Activated naive CD4-positive, alpha-beta T cell treated with anti-CD3 and anti-CD28 coated beads, Interleukin-2, amount 50 U/mL, for 72 hours (primary cell): ENCODE measurements at places on chromosomes 6 and 20. TPM values are rescaled to one million over a fixed set of nuclear protein-coding genes. Genes with fewer than 3 reads are reported as not detected.

Gene SAPCD1
- 21.3 TPM for total RNA-seq

Gene UST
- total RNA-seq: 0.46 TPM

Gene SLC52A3
- not detected for total RNA-seq

Gene KIF3B
- total RNA-seq: 37.8 TPM

Gene CDSN
- total RNA-seq: not detected

Gene ETV7
- total RNA-seq: 0.16 TPM

Gene PKIB
- 1.0 TPM for total RNA-seq

Gene EBF4
- 4.0 TPM for total RNA-seq

Gene BCLAF1
- 101 TPM for total RNA-seq

Gene EGFL8
- total RNA-seq: 14.5 TPM

Gene MACROD2
- not detected for total RNA-seq

DNA sequence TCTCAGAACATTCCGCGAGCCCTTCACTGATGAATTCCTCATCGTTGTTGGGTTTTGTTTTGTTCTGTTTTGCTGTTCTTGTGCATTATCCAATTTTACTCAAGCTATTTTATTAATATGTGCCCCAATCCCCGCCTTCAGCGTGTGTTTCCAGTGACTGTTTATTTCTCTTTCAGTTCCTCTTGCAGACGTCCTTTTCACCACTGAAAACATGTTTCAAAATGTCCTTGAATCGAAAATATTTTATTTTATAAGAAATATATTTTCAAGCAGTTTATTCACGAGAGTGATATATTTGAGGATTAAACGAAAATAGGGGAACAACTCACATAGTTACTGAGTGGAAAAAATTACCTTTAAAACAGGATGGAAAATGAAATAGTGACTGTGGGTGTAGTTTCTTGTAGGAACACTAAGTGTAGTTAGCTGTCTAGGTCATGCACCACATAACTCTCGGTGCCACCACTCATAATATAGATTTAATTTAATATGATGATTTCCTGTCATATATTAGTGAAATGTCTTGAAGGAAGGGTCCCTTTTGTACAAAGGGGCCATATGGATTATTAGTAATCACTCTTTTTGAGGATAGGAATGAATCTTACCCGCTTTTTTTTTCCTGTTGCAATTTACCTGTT is 45.3 kb upstream of the HDDC2 start:
- DNase-seq: no peak

DNA sequence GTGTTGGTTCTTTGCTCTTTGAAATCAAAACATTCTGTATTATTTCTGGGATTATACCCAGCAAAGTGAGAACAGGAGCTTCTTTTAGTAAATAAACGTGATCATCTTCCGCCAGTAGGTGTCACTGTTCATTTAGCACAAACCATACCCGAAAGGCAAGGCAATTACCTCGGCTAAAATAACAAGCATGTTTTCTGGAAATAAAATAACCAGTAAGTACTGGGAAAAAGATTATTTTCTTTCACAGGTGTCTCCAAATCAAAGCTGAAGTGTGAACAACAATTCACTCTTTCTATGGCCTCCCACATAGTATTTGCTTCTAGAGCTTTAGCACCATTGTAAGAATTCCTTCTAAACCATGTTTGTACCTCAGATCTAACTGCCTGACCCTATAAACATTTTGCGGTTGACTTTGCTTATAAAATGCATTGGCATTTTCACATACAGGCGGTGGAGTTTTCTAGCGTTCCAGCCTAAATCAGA is 144.6 kb upstream of the AGPAT4 start:
- no peak for DNase-seq

- DNase-seq: no peak
Observed at GRCh38 chr6:70131528-70131927, 171.4 kb downstream of the COL9A1 start.

DNA sequence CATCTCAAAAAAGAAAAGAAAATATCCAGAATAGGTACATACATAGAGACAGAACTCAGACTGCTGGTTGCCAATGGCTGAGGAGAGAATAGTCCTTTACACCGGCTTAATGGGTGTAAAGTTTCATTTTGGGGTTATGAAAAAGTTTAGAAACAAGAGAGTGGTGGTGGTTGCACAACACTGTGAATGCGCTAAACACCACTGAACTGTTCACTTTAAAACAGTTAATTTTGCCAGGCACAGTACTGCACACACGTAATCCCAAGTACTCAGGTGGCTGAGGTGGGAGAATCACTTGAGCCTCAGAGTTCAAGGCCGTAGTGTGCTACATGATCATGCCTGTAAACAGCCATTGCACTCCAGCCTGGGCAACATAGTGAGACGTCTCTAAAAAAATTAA is 7.6 kb downstream of the ILRUN start:
- DNase-seq: no peak

GRCh38 chr6:25922301-25922700 is 8.2 kb downstream of the SLC17A2 start:
- DNase-seq: no peak

DNA sequence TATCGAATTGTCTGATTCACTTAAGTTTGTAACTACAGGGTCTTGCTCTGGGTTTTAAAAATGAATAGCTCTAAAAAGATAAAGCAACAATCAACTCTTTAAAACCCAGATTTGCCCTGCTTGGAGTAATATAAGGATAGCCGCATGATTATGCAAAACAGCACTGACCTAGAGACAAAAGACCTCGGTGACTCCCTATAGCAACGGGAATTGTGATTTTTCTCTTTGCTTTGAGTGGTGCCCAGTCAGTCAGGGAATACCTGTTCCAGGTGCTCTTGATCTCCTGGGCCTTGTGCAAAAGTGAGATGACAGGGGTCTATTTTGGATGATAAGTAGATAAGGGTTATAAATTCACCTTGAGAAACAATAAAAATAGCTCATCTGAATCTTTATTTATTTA is 336.3 kb upstream of the NOX3 start:
- DNase-seq: no peak

DNA sequence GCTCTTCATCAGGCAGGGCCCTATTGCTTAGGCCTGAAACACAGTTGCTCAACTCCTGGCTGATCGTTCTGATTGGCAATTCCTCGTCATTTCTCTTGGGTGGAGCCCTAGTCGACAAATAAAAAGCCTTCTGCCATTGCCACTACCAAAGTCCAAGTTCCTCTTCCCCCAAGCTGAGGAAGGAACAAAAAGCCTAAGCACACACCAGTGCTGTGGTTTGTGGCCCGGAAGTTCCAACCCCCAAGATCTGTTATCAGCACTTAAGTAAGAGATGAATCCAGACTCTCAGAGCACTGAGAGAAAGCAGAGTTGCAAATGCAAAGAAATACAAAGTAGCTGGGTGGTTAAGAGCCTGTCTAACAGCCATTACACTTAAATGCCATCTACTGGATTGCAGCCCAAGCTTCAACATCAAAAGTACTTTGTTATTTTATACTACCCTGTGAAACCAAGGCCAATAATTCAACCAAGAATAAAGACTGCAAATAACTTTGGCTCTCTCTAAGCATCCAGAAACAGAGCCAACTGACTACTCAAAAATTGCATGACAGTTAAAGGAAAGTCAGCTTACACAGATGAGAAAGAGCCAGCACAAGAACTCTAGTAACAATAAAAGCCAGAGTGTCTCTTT is 1024.0 kb downstream of the GRIK2 start:
- no peak for DNase-seq

DNA sequence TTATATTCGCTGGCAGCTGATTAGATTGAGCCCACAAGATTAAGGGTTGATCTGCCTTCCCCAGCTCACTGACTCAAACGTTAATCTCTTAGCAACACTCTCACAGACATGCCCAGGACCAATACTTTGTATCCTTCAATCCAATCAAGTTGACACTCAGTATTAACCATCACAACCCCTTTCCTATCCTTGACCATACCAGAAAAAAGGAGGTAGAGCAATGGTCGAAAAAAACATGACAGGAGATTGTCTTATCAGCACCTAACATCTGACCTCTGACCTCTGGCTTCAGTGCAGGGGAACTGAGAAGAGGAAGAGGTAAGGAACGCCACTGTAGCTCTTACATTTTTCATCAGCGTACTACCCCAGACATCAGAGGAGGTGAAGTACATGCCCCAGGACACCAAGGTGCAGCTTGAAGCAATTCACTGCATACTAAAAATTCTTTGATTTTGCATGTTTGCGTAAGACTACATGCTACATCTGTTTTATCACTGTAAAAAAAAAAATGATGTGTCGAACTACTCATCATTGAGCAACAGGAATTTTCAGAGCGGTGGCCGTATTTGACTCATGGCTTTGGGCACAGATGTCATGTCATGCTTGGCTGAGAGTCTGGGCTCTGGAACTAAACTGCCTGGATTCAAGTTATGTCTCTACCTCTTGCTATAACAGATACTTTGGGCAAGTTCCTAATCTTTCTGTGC is 188.0 kb upstream of the TAB2 start:
- no peak for DNase-seq

GRCh38 chr6:155080881-155081845 is 86.0 kb downstream of the TIAM2 start:
- no peak for DNase-seq

GRCh38 chr20:45545754-45546453 is 1.3 kb downstream of the EPPIN start:
- DNase-seq: no peak

- DNase-seq: no peak
Observed at GRCh38 chr20:62010551-62011402, 54.9 kb downstream of the TAF4 start.

DNA sequence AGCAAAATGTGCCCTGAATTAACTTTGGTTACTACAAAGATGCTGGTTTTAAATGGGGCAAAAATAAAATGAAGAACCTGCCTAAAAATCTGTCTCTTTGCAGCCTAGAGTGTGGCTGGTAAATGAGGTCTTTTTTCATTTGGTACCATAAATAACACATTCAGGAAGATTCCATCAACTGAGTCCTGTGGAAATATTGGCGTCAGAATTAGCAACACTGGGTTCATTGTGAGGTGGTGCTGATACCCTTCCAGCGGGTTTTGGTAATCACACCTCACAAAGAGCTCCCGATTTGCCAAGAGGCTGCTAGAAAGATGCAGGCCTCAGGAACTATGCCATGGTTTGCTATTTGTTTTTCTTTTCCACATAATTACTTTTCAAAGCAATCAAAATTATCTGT is 55.3 kb downstream of the FAM50B start:
- no peak for DNase-seq

DNA sequence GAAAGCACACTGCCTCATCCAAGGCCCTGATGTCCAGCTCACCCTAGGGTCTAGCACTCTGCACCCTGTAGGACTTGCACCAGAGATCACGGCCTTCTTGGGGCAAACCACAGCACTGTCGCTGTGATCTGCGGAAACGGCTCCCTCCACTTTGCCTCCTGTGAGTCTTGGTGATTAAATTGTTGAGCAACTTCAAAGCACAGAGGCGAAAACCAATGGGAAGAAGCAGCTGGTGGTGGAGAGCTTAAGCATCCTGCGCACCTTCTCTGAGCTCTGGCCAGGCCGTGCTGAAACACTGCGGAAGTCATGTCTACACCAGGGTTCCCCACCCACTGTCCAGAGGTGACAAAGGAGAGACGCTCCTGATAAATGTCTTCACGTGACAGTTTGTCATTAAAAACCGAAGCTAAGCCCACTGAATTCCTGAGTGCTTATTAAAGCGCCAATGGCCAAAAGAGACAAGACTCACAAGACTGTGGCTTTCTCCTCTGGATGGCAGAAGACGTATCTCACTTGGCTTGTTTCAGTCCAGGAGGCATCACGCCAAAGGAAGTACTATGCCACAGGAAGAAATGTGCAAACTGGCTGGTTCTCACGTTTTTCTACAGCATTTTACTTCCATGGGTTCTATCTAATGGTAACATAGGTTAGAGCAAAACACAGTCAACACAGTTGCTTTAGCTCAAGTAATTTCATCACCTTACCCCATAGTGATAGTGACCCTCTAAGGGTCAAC is 3.1 kb downstream of the RAMACL start:
- no peak for DNase-seq

GRCh38 chr20:56350842-56351241 is 7.9 kb upstream of the FAM210B start:
- no peak for DNase-seq

DNA sequence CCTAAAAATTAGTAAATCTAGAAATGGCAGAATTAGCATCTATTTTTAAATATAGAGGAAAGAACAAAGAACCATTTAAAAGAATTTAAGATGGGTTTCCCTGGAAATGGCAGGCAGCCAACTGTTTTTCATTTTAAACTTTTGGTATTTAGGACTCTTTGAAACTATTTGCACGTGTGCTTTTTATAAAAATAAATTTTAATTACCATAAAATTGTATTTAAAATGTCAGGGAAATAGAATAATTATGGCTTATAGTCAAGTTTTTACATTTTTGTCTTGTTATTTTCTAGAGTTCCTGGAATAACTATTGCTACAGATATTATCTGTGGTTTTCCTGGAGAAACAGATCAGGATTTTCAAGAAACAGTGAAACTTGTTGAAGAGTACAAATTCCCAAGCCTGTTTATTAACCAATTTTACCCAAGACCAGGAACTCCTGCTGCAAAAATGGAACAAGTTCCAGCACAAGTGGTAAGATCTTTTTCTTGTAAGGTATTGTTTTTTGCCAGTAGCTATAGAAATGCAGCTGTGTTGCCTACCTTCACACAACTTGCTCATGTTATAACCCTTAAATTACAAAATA is 528.7 kb upstream of the SOX4 start:
- DNase-seq: no peak

- DNase-seq: no peak
Observed at GRCh38 chr6:105270511-105270910, 90.7 kb upstream of the POPDC3 start.

DNA sequence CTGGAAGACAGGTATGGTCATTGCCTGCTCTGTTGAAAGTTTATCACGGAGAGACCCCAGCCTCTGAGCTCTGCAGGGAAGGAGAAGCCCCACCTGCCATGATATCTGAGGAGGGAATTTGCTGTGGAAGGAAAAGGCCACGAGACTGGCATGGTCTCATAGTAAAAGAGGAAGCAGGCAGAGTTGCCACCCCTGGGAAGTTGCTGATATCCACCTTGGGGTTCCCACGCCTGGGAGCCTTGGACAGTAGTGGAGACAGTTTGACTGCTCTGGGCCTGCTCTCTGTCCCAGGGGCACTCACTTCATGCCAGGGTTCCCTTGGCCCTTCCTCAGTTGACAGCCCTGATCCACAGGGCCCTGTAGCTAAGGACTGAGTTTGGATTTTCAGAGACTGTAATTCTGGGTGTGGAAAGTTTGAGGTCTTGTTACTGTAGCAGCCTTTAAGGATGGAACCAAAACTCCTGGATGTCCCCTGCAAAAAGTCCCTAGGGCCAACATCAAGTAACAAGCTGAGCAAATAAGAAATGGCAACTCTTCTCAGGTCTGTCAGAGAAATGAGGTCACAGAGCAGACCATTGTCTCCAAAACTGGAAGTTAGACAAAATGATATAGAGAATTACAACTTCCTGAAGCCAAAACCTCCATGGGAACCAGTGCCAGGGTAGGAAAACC is 6.9 kb upstream of the SIRPB1 start:
- DNase-seq: no peak
